RKO (cell line): ENCODE measurements at places on chromosomes 12 and 14.

DNA sequence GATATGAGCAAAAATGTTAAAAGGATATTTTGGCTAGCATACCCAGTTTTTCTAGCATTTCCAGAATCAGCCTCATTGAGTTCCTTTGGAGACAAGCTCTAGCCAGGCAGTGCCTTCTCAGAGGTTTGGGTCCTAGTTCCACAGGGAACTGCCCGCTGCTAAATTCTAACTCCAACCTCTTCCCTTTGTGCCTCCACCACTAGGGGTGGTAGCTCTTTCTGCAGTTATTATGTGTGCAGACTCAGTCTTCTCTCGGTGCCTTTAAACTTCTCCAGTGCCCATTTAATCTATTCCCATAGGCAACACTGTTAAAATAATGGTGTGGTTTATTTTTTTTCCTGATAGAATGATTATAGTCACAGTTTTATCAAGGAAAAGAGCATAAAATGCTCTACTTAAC lies 21.5 kb upstream of the SLC25A3 start:
- DNase-seq = peak; percentile 37

DNA sequence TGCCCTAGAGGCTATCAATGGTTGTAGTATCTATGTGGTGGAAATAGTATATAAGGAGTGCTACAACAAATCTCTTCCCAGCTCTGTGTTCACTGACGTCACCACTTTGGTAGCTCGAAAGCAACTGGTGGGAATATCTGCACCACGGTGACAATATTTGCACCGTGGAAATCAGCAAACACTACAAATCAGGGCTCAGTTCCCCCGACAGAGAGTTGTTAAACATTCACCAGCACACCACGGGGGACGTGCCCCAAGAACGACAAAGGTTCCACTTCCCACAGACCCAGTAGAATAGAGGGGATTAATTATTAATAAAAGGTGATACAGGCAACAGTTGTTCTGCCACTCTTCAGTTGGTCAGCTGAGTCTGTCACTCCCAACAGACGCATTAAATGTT lies 98.4 kb downstream of the CCDC60 start:
- DNase-seq = no peak

GRCh38 chr14:20671597-20672283 lies 12.6 kb upstream of the RNASE4 start:
- DNase-seq = no peak

DNA sequence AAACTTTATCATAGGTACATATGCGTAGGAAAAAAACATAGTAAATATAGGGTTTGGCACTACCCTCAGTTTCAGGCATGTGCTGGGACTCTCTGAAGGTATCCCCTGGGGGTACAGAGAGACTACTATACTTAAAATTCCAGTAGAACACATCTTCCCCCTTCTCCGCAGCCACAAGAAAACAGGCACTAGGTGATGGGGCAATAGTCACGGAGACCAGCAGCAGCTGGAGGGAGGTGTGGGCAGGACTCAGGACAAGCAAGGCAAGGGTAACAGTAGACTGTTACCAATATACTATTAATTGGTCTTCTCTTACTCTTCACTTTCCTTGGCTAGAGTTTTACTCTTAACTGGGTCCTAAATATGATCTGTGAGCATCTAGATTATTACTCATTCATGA lies 4.6 kb upstream of the PAPOLA start:
- DNase-seq = no peak

- peak; percentile 42 for DNase-seq
Measured at GRCh38 chr12:31728289-31728916, 418 bp downstream of the AMN1 start.

GRCh38 chr12:126362964-126363363 lies 1297.7 kb downstream of the AACS start:
- no peak for DNase-seq

GRCh38 chr12:38934078-38934584 lies 28.7 kb upstream of the CPNE8 start:
- no peak for DNase-seq

DNA sequence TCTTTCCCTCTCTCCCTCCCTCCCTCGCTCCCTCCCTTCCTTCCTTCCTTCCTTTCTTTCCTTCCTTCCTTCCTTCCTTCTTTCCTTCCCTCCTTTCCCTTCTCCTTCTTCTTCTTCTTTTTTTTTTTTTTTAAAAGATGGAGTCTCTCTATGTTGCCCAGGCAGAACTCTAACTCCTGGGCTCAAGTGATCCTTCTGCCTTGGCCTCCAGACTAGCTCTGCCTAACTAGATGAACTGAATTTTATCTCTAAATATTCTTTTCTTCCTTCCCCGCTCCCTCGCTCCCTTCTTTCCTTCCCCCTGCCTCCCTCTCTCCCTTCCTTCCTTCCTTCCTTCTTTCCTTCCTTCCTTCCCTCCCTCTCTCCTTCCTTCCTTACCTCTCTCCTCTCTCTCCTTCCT lies 170.5 kb upstream of the LHX5 start:
- no peak for DNase-seq

DNA sequence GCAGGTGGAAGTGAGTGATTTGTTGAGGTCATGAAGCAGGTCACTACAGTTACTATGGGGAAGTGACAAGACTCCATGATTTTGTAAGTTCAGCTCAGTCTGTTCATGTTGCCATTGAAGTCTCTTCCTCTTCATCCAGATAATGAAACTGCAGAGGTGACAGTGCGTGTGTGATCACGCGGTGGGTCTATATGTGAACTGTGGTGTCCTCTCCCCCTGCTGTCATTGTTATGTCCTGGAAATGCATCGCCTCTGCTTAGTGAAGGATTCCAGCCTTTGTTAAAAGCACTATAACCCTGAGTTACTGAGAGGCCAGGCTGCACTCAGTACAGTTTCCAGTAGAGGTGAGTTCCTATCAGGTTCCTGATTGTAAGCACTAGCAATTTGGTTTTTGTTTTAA lies 216.2 kb upstream of the RMST start:
- DNase-seq = no peak

DNA sequence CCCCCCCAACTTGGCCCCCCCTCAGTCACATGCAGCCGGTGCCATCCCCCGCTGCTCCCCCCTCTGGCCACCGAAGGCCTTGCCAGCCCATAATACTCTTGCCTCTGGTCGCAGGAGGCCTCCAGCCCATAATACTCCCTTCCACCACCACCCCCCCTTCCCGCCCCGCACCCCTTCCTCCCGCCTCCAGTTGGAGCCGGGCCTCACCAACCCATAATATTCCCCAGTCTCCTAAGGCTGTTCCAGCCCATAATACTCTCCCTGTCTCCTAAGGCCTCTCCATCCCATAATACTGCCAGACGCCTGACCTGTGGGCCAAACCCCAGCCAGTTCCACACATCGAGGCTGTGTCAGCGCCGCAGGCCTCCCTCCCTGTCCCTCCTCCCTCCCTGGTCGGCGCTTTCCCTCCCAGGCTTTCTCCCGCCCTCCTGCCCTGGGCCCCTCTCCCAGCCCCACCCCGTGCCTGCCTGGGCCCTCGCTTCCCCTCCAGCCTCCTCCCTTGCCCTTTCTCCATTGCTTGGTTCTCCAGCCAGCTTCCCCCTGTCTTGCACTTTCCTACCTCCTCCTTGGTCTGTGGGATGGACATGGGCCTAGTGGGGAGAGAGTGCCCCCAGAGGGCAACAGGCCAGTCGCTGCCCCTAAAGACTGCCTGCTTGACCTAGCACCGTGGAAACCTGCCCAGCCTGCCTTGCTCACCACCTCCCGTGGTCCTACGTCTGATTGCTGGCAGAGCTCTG lies 6.8 kb upstream of the CHD4 start:
- peak; percentile 48 for DNase-seq

GRCh38 chr12:31845613-31846322 lies 113.4 kb upstream of the RESF1 start:
- no peak for DNase-seq

- no peak for DNase-seq
Measured at GRCh38 chr14:77416836-77417235, 6.5 kb downstream of the NOXRED1 start.

- DNase-seq = no peak
Measured at GRCh38 chr12:51328587-51328986, 4.6 kb upstream of the BIN2 start.

DNA sequence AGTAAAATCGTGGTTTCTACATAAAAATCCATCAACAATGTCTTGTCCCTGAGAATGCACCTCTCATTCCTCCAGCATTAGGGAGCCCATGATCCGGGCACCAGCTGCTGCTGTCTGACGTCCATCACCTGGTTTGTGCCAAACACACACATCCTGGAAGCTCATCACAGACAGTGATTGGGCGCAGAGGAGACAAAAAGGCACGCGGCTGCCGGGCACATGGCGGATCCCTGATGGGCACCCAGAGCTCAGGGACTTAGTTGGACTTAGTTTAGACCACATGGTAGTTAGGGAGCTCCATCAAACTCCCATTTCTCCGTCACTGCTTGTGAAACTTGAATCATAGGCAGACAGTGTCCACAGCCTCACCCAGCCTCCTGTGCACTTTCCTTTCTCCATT lies 1059.3 kb downstream of the TMEM121 start:
- no peak for DNase-seq

GRCh38 chr12:116582610-116583009 lies 23.4 kb downstream of the MAP1LC3B2 start:
- no peak for DNase-seq

- no peak for DNase-seq
Measured at GRCh38 chr12:11549119-11549518, 100.4 kb upstream of the ETV6 start.

DNA sequence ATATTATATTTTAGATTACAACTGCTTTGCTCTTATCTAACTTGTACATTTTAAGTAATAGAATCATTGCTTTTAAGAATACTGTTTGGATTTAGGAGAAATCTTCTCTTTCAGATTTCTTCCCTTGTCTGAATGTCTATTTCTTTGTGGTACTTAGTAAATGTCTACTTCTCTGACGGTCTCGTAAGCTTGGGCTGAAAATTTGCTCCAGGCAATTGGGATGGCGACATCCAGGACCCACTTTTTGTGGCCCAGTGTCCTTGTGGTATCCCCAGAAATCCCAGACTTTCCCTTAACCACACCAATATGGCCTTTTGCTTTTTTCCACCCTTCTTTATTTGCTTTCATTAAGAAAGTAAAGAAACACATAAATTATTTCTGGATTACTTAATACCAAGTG lies 24.0 kb upstream of the CCER1 start:
- DNase-seq = no peak

- DNase-seq = no peak
Measured at GRCh38 chr12:109346920-109347319, 780 bp upstream of the MYO1H start.

DNA sequence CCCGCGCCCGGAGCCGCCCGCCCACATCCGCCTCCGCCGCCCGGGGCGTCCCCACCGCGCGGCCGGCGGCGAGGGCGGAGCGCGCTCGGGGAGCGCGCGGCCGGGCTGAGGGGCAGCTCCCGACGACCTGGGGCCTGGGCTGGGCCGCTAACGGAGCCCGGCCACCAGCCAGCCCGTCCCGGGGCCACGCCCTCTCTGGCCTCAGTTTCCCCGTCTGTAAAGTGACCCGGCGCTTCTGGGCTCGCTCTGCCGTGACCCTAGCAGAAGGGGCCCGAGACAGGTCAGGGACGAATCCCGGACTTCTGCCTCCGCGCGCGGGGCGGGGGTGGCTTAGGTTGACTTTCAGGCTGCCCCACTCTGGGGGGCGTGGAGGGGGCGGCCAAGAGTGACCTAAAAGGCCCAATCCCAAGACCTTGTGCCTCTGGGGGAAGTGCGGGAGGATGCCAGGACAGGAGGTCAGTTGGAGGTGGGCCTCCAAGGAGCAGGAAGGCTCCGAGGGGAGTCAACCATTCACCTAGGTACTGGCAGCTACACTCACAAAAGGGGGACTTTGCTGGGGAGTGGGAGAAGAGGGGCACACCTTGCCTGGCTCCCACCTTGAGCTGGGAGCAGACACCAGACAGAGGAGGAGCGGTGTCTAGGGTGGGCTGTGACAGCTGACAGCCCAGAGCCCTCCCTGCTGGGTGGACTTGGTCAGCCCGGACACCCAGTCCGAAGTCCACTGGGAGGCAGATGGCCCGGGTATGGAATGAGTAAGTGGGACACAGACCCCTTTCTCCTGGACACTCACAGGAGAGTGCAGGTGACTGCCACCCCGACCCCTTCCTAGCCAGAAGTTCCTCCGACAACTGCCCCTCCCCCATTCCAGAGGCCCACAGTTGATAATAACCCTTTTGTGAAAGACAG lies 486 bp upstream of the AKT1 start:
- no peak for DNase-seq

DNA sequence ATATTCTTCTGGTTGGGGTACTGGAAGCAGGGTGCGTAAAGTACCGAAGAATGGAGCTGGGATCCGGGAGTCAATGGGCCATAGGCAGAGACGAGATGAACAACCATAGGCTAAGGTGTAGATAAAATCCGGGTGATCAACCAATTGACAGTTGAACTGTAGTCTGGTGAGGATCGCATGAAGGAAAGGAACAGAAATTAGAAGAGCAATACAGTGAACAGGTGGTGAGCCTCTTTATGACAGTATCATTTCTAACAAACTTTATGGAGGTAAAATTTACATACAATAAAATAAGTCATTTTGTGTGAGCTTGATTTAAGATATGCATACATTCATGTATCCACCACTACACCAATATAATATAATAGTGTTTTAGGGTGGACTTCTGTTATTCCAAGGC lies 13.9 kb upstream of the HIF1A start:
- no peak for DNase-seq

DNA sequence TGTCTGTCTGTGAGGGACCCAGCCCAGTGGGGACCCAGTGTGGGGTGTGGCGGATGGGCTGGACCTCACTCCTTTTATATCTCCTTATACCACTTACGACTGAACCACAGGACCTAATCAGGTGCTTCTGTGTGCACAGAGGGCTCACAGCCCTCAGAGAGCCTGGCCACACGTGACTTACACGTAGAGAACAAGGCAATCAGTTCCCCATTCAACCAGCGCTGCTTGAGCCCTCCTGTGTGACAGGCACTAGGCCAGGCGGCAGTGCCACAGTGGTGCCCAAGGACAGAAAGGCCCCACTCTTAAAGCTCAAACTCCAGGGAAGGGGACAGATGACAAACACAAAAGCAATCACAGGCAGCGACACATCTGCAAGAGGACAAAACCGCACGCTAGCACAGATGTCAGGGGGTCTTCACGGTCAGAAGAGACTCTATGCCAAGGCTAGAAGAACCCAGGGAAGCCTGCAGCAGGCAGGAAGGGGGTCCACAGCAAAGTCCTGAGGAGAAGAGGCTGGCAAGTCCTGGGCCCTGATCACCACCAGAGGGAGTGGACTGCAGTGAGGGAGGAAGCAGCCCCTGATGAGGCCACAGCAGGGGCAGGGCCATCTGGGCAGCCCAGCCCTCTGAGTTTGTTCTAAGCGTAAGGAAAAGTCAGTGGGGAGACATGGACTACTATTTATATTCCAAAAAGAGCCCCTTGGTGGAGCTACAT lies 39.3 kb downstream of the SETD3 start:
- peak; percentile 23 for DNase-seq

GRCh38 chr12:2756756-2757155 lies 38.0 kb upstream of the FKBP4 start:
- DNase-seq = no peak

DNA sequence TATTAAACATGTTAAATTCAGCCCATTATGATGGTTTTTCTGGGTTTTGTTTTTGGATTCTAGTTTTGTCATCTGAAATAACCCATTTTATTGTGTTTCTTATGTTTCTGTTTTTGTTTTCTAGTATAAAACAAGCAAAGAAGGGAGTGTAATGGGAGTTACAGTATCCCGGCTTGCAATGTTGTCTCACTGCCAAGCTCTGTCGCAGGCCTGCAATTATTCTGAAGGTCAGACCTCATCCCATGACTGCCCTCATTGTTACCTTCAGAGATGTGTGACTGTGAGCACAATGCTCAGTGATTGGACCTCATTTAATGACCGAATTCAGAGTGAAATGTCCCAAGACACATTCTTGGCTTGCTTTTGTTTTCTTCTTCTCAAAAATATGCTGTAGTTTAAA lies 73.0 kb upstream of the ATF1 start:
- no peak for DNase-seq
